Mesenteric fat pad (tissue), 1 donor: ENCODE measurements at places on chromosomes 3 and 15. TPM values are rescaled to one million over a fixed set of nuclear protein-coding genes. Genes with fewer than 3 reads are reported as not detected.

The GPR62 gene
- total RNA-seq: not detected

The GATM gene
- 10.6 TPM for total RNA-seq

The SLC24A5 gene
- not detected for total RNA-seq

DNA sequence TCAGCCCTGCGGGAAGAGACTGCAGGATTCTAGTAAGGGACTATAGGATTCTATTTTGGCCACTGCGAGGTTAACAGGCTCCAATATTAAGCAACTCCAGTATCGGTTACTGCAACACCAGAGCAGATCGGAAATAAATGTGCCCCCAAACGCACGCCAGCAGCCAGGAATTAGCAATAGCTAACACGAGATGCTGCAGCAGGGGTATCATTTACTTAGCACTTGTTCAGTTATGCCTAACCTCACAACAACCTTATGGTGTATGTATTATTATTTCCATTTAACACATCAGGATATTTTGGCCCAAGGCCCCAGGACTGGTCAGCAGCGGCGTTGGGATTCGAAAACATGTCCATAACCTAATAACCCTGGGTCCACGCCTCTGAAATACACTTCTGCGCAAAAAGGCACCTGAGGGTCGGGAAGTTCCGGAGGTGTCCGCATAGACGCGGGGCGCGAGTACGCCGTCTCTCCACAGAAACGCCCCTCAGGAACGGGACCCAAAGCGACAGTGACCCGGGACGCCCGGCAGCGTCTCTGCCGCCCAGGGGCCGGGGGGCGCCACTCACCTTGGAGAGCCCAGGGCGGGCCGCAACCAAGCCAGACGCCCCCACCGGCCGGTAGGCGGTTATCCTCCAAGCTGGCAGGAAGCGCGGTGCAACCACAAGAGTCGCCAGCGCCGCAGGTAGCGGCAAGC is 681 bp downstream of the PIK3CB start:
- no peak for DNase-seq

DNA sequence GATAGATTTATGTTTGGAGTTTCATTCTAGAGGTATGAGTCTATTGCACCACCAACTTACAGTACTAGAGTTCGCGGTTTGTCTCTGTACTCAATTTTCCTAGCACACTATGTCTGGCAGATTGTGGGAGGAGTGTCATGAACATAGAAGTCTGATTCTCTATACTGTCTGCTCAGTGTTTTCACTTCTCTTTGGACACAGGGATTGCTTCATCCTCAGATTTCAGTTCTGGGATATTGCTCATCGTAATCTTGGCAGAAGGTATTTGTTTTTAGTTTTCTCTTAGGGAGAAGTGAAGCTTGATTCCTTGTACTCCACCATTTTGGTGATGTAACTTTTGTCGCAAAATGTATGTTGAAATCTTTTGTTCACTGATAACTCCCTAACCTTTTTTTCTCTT is 27.8 kb upstream of the AZI2 start:
- DNase-seq: no peak

- DNase-seq: no peak
Observed at GRCh38 chr3:178777718-178778411, 241.6 kb downstream of the KCNMB2 start.

GRCh38 chr15:70072479-70072878 is 25.2 kb downstream of the TLE3 start:
- no peak for DNase-seq
